Aorta (tissue), 5 donors: ENCODE measurements at places on chromosomes 1 and 21. TPM values are rescaled to one million over a fixed set of nuclear protein-coding genes. Genes with fewer than 3 reads are reported as not detected.

DNA sequence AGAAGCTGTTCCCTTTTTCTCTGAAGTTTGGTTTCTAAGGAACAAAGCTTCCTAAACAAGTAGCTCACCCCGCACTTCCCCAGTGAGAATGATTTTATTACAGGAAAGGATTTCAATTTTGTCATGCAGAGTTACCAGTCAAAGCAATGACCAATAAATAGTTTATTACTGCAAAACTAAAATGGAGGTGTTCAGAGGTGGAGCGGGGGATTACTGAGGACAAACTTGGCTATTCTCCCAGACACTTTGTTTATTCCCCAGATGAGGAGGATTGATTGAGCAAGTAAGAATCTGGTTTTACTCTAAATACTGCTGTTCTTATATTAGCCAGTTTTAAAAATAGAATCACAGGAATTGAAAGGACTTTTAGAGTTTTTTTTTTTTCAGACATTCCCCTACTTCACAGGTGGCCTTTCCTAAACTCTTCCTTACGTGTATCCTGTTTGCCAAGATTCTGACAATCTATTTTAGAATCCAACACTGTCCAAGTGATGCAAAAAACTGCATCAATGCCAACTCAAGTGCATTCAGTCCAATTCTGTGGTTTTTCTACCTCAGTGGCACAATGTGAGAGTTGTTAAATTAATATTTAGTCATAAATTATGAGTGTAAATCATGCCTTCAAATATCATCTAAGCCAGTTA, 136.1 kb downstream of the TNFSF18 start:
- no peak for DNase-seq

DNA sequence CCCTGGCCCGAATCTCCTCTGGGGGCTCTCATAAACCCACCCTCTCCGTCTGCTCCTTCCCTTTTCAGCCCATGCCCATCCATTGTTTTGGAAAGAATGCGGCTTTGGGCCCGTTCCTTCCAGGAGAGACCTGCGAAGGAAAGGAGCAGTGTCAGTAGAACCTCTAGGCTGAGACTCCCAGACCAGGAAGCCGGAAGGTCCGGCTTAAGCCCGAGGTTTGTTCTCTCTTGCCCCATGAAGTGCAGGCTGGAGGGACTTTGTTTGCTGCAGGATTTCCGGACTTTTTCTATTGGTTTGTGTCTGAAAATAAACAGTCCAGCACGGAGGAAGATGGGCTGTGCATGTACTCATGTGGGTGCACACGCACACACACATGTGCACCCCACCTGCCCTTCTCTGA, 49.8 kb downstream of the ELK4 start:
- DNase-seq: no peak

GRCh38 chr1:175319912-175320230, 127.3 kb upstream of the KIAA0040 start:
- DNase-seq: no peak

The FCER1G gene
- polyA plus RNA-seq: 154 TPM

The KCND3 gene
- 3.6 TPM for polyA plus RNA-seq

The OPTC gene
- polyA plus RNA-seq: 0.56 TPM

The NUAK2 gene
- 0.49 TPM for polyA plus RNA-seq

The NMNAT2 gene
- polyA plus RNA-seq: 0.25 TPM

The GJB3 gene
- not detected for polyA plus RNA-seq
